ENCODE measurements at places on chromosomes 6 and 20. TPM values are rescaled to one million over a fixed set of nuclear protein-coding genes. Genes with fewer than 3 reads are reported as not detected.

DNA sequence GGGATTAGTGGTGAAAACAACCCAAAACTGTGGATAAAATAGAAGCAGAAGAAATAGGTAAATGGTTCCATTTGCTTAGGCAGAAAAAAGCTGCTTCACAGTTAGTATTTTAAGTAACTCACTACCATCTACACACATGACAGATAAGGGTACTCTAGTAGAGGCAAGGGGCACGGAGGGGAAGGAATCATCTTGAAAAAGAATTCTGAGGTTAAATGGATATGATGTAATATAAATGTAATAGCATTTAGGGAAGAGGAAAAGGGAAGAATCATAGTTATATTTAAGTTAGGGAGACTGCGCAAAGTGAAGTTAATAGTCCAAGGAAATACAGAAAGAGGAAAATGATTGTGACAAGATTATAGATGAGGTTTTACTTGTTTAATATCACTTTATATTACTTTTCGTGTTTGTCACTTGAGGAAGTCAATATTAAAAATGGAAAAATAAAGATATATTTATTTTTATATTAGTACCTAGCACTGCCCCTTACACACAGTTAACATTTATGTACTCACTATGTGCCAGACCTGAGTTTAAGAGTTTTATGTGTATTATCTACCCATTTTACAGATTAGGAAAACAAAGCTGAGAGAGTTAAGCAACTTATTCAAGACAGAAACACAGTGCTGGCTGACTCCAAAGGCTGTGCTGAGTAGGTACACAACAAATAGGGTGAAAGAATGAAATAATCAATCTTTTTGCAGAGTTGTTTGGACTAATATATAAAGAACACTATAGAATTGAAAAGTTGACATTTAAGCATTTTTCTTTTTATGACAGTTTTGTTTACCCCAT, 128.1 kb downstream of the REV3L start:
- H3K27me3 ChIP-seq, result no peaks in the 10 kb centered on the region
- H3K4me1 ChIP-seq, result peaks cover 35% of the 10 kb centered on the region
- peaks cover 23% of the 10 kb centered on the region for H3K36me3 ChIP-seq
- no peak overlapping the region for H3K4me3 ChIP-seq
- peak overlapping the region; percentile 75 for H3K27ac ChIP-seq

DNA sequence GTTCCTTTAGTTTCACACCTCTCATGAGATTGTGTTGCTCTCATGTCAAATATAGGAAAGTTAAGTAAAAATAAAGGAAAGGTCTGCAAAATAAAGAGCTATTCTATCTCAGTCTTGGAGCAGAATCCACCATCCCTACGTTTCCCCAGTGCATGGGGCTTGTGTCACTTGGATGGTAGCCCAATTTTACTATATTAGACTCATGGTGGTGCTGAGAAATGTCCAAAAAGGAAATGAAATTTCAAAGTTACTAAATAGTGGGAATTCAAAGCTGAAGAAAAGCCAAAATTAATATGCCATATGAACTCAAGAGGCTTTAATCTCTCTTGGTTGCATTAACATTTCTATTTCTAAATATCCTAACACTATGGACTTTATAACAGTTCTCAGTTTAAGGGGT, 1283.3 kb upstream of the GJE1 start:
- no peaks in the 10 kb centered on the region for H3K36me3 ChIP-seq
- no peaks in the 10 kb centered on the region for H3K27me3 ChIP-seq
- H3K27ac ChIP-seq, result no peak overlapping the region

DNA sequence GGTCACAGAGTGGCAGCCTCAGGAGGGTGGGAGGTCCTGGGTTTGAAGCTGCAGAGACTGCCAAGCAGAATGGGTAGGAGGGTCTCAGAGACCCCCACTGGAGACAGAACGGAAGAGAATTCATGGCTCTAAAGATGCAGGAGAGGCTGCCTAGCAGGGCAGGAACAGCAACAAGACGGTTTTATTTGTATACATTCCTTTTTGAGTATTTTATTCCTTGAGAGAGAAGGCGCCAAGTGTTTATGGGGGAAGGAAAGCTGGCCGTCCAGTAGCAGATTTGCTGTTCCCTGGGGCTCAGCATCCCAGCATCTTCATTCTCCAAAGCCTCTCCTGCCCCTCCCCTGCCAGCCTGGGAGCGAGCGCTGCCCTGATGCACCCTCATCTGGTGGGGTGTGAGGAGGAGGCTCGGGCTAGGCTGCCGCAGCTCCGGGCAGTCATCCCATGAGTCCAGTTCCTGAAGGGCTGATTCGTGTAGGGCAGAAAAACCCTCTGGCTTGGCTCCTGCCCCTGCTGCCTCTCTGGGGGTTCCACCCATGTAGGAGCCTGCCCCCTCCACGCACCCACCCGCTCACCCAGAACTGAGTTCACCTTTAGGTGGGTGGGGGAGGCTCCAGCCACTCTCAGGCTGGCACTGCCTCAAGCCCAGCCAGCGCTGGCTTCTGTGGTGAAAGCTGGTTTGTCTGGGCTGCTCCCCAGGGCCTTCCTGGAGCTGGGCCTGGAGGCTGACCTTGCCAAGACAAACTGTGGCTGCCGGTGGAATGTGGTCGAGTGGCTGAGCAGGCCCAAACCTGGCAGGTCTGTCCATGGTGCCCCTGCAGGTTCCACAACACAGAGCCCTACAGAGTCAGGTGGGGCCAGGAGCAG, 32.4 kb downstream of the CPXM1 start:
- DNase-seq, result no peak
- peaks cover 48% of the 10 kb centered on the region for H3K27me3 ChIP-seq
- H3K36me3 ChIP-seq, result no peaks in the 10 kb centered on the region
- no peak overlapping the region for H3K4me3 ChIP-seq

Gene DEFB132
- total RNA-seq, result not detected

DNA sequence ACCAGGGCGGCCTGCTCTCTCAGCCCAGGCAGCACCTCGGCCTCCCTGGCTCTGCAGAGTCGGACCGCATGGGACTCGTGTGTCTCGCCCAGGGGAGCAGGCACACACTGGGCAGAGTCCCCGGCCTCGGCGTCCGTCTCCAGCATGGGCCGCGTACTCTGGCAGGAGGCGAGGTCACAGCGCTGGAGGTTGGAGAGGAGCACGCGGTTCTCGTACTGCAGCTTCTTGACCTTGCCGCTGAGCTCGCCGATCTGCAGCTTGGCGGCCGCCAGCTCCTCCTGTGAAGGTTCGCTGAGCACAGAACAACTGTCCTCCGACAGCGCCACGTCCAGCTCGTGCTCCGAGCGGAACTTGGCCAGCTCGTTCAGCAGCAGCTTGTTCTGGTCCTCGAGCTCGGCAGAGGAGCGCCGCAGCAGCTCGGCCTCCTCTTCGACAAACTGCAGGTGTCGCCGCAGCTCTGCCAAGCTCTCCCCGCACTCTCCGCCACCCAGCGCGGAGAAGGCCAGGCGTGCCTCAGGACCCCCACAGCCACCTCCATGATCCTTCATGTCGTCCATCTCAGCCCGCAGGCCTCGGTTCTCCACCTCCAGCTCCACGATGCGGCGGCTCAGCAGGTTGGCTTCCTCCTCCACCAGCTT, 42.0 kb upstream of the DSN1 start:
- H3K27ac ChIP-seq, result peak overlapping the region; percentile 8
- no peak overlapping the region for H3K4me3 ChIP-seq
- DNase-seq, result no peak
- H3K4me1 ChIP-seq, result peaks cover 6% of the 10 kb centered on the region
- H3K36me3 ChIP-seq, result peaks cover 14% of the 10 kb centered on the region

GRCh38 chr6:100121854-100122609, 128.0 kb upstream of the MCHR2 start:
- no peaks in the 10 kb centered on the region for H3K27me3 ChIP-seq
- H3K36me3 ChIP-seq, result no peaks in the 10 kb centered on the region
- H3K4me1 ChIP-seq, result peaks cover 2% of the 10 kb centered on the region
- H3K27ac ChIP-seq, result no peak overlapping the region

- H3K27me3 ChIP-seq, result peaks cover 18% of the 10 kb centered on the region
- DNase-seq, result no peak
- H3K36me3 ChIP-seq, result no peaks in the 10 kb centered on the region
- H3K27ac ChIP-seq, result no peak overlapping the region
- peaks cover 8% of the 10 kb centered on the region for H3K4me1 ChIP-seq
These were observed 9.9 kb downstream of the MOG start for GRCh38 chr6:29666826-29667130.

DNA sequence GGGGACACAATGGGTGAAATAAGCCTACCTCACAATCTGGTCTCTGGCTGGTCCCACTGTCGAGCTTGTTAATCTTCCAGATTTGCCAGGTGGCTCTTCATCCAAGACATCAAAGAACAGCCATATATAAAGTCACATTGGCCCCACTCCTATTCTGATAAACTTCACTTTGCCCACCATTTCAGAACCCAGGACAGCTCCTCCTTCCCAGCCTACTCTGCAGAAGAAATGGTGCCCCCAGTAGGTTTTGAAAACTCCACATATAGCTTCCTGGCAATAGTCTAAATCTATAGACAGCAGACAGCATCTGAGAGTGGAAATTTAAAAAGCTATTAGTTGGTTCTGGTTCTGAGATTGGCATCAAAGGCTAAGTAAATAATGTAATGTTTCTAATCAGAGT, 143.1 kb upstream of the PCSK2 start:
- H3K4me1 ChIP-seq, result no peaks in the 10 kb centered on the region
- H3K27me3 ChIP-seq, result peaks cover 14% of the 10 kb centered on the region
- peak; percentile 12 for DNase-seq
- H3K27ac ChIP-seq, result no peak overlapping the region
- H3K4me3 ChIP-seq, result no peak overlapping the region

- no peak overlapping the region for H3K4me3 ChIP-seq
- H3K36me3 ChIP-seq, result no peaks in the 10 kb centered on the region
- H3K27me3 ChIP-seq, result no peaks in the 10 kb centered on the region
- peak overlapping the region; percentile 50 for H3K27ac ChIP-seq
These were observed 36.9 kb downstream of the B4GALT5 start for GRCh38 chr20:49676581-49677291.

DNA sequence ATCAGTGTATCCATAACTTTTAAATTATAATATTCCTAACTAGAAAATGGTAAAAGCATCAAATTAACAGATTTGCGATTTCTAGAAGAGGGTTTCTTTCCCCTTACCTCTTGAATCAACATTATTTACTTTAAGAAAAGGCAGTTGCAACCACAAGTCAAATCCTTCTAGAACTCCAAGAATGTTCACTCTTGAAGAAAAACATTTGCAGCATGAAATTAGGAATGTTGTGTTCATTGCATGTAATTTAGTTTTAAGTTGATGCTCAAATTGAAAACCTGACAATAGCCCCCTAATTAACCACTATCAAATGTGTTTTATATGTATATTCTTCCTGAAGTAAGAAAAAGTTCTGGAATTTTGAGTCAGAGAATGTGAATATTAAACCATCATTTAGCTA, 2.3 kb upstream of the REV3L start:
- no peaks in the 10 kb centered on the region for H3K27me3 ChIP-seq
- peaks cover 12% of the 10 kb centered on the region for H3K36me3 ChIP-seq
- H3K4me3 ChIP-seq, result peak overlapping the region; percentile 44
- DNase-seq, result no peak
- H3K27ac ChIP-seq, result peak overlapping the region; percentile 45

Gene CDSN
- total RNA-seq, result not detected

- no peak for DNase-seq
- peaks cover 3% of the 10 kb centered on the region for H3K36me3 ChIP-seq
- H3K4me3 ChIP-seq, result no peak overlapping the region
- no peaks in the 10 kb centered on the region for H3K4me1 ChIP-seq
These were observed 11.1 kb upstream of the LSM14B start for GRCh38 chr20:62111148-62111547.

- H3K27ac ChIP-seq, result no peak overlapping the region
- H3K27me3 ChIP-seq, result no peaks in the 10 kb centered on the region
- no peaks in the 10 kb centered on the region for H3K36me3 ChIP-seq
- H3K4me3 ChIP-seq, result no peak overlapping the region
These were observed 14.5 kb downstream of the NUDT3 start for GRCh38 chr6:34377984-34378383.

Gene CGA
- total RNA-seq, result 5.5 TPM

GRCh38 chr6:159212525-159213280, 43.5 kb downstream of the FNDC1 start:
- H3K27me3 ChIP-seq, result peaks cover 26% of the 10 kb centered on the region
- no peak overlapping the region for H3K4me3 ChIP-seq
- H3K27ac ChIP-seq, result no peak overlapping the region
- H3K36me3 ChIP-seq, result no peaks in the 10 kb centered on the region

DNA sequence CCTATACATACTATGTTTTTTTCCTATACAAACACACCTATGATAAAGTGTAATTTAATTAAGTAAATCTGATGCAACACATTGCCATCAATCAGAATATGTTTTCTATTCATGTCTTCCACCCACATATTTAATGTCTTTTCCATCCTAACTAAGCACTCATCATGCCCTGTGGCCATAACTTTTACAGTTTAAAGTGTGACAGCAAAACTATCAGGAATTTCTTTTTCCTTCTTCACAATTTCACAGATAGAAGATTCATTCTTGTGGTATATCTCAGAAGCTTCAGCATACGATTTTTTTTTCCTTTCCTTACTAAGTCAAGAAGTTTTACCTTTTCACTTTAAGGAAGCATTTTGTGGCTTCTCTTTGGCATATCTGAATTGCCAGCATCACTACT, 7.0 kb upstream of the BEND6 start:
- H3K36me3 ChIP-seq, result no peaks in the 10 kb centered on the region
- H3K4me3 ChIP-seq, result no peak overlapping the region
- H3K27me3 ChIP-seq, result peaks cover 32% of the 10 kb centered on the region
- no peaks in the 10 kb centered on the region for H3K4me1 ChIP-seq
- DNase-seq, result no peak
- no peak overlapping the region for H3K27ac ChIP-seq

GRCh38 chr6:75302280-75302679, 17.7 kb upstream of the TMEM30A start:
- no peaks in the 10 kb centered on the region for H3K27me3 ChIP-seq
- H3K4me1 ChIP-seq, result no peaks in the 10 kb centered on the region
- H3K4me3 ChIP-seq, result no peak overlapping the region
- DNase-seq, result no peak

Gene SIRPB1
- 0.96 TPM for total RNA-seq

GRCh38 chr20:42915081-42915480, 274.6 kb downstream of the PTPRT start:
- no peaks in the 10 kb centered on the region for H3K27me3 ChIP-seq
- DNase-seq, result no peak
- peaks cover 15% of the 10 kb centered on the region for H3K4me1 ChIP-seq

GRCh38 chr6:143612186-143612585, 65.6 kb upstream of the PHACTR2 start:
- no peaks in the 10 kb centered on the region for H3K27me3 ChIP-seq
- H3K36me3 ChIP-seq, result no peaks in the 10 kb centered on the region
- peaks cover 7% of the 10 kb centered on the region for H3K4me1 ChIP-seq
- DNase-seq, result no peak
- H3K4me3 ChIP-seq, result no peak overlapping the region

Gene LINC00237
- not detected for total RNA-seq

DNA sequence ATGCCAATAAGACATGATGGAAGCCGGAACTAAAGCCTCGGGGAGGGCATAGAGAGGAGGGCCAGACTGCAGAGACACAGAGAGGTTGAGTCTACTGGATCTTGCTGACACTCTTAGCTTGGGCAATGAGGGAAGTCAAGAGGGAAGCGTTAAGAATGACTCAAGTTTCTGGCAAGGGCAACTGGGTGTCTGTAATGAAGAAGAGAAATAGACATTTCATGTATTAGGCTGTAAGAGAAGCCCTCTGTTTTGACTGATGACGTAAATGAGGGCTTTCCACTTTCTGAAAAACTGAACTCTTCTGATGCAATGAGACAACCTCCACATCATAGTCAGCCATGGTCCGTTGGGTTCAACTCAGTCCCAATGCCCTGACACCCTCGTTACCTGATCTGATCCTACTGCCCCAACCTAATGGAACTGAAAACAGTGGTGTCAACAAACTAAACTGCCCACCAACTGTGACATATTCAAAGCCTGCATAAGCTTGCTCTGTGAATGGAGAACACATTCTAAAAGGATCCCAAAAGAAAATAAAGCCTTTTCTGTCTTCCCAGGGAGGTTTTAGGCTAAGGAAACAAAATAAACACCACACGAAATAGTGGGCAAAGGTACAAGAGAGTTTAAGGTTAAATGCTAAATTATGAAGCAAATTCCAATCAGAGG, 45.8 kb upstream of the PNRC1 start:
- DNase-seq, result no peak
- no peaks in the 10 kb centered on the region for H3K36me3 ChIP-seq
- H3K4me3 ChIP-seq, result no peak overlapping the region
- no peak overlapping the region for H3K27ac ChIP-seq
- peaks cover 6% of the 10 kb centered on the region for H3K4me1 ChIP-seq
